ENCODE measurements at places on chromosomes 3 and 15.

DNA sequence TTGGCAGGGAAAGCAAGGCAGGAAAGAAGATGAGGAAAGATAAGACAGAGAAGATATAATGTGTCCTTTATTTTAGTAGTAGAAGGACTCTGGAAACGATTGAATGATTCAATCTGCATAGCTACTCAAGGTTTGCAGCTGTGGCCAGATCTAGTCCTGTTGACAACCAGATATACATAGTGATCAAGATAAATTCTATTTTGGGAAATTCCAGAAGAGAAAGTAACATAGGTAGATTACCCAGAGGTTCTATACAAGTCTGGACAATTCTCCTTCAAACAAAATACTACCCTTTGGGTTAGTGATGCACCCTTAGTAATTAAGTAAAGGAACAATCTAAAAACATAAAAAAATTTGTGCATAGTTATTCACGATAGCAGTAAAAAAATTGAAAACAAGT is 9.4 kb downstream of the TERC start:
- no peak for DNase-seq

- DNase-seq, result no peak
These were observed 35.7 kb upstream of the POLG start for GRCh38 chr15:89370120-89370977.

DNA sequence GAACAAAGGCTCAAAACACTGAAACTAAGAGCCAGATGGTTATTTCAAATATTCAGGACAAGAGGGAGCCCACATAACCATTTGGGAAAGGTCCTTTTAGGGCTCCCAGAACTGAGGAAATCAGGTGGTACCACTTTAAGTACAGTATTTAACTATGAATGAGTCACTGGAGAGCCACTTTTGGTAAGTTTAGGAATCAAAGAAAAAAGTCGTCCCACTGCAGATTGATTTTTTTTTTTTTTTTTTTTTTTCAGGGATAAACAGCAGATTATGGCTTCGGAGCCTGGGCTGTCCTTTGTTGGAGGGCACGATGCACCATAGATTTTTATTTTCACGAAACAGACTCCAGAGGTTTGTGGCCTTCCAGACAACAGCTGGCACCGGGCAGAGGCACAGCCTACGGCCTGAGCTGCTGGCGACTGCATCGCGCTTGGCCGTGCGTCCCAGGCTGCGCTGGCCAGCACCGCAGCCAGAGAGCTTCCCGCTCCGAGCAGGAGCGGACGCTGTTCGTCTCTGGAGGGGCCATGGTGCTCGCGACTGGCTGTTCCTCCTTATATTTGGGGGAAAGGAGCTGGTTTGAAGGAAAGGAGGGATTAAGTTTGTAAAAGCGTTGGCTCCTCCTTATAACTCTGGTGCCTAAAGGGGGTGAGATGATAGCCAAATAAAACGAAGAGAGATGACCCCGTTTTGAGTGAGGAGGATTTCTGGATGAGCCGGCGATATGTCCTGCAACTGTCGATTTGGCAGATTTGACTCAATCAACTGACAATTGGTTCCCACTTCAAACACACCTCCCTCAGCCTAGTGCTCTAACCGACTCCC is 152.9 kb upstream of the GOLIM4 start:
- no peak for DNase-seq

GRCh38 chr15:70573121-70573850 is 190.1 kb downstream of the UACA start:
- no peak for DNase-seq

GRCh38 chr3:38551026-38551832 is 55.1 kb downstream of the EXOG start:
- no peak for DNase-seq

DNA sequence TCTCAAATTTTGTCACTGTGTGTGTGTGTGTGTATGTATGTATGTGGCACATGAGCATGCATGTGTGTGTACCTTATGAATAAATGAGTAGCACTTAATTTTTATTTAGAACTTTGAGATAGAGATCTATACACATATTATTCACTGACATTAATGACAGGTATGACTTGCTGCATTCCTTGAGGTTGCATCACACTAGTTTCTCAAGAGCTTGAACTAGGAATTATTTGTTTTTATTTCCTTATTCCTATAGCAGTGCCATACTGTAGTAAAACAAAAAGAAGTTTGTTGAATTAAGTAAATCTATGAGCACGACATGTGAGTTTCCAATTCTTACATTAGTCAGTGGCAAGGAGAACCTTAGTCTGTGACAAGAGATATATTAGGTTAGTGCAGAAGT is 943.9 kb downstream of the ROBO1 start:
- DNase-seq, result no peak
